ENCODE measurements at places on chromosomes 4 and X.

- no peak for DNase-seq
These were observed 301.2 kb downstream of the MAPK10 start for GRCh38 chr4:86058621-86059020.

- DNase-seq = no peak
These were observed 18.7 kb upstream of the GALNTL6 start for GRCh38 chr4:171794528-171794927.

DNA sequence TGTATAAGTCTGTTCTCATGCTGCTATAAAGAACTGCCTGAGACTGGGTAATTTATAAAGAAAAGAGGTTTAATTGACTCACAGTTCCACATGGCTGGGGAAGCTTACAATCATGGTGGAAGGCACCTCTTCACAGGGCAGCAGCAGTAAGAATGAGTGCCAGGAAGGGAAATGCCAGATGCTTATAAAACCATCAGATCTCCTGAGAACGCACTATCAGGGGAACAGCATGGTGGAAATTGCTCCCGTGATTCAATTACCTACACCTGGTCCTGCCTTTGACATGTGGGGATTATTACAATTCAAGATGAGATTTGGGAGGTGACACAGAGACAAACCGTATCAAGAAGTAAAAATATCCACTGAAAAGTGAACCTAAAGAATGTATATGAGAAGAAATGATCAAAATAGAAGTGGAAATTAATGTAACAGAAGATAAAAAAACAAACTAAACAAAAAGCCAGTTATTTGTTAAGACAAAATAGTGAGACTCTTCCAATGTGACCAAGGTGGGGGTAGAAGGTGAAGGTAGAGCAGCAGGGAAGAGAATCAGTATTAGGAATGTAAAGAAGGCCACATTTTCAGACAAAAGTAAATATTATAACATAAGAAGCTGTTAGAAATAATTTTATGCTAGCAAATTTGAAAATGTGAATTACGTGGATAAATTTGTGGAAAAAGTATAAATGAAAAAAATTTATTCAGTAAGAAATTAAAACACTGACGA is 372.9 kb downstream of the NKX6-1 start:
- no peak for DNase-seq

- DNase-seq = peak; percentile 34
These were observed 1.6 kb upstream of the HADH start for GRCh38 chr4:107987916-107988762.

DNA sequence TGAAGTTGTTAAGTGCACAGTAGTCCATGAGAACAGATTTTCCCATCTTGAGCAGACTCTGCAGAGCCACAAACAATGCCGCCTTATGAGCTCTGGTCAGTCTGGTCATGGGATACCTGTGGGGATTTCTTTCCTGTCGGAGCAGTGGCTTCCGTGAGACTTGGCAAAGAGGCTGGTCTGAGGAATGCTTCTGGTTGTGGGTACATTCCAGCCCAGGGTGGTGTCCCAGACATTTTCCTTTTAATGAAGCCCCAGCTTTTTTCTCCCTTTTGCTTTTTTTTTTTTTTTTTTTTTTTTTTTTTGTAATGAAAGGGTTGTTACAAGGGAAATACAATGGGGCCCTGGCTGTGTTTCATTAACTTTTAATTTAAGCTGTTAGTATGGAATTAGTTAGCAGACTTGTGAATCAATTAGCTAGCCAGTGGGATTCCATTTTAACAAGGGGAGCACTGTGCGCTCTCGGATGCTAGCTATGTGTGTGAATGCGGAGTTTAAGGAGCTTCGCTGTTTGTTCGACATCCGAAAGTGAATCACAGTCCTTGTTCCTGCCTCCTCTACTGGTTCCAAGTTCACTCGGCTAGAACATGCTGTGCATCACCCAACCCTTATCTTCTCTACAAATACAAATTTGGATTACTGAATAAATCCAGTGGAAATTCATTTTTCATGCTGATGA is 225.1 kb downstream of the CBR4 start:
- no peak for DNase-seq

DNA sequence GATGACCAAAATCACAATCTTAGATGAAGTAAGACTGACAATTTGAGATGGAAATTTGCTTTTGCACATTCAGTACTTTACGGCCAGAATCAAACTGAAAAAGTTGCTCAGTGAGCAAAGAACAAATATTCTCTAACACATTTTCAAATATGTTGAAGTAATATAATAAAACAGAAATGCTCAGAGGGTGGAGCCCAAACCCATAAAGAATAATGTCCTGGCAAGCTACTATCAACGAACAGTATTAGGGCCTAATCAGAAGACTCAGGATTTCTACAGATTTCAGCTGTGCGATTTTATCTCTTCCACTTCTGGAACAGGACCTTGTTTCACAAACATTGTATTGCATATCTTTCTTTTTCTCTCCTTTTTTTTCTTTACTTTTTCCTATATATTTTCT is 505.0 kb downstream of the TECRL start:
- DNase-seq = no peak

DNA sequence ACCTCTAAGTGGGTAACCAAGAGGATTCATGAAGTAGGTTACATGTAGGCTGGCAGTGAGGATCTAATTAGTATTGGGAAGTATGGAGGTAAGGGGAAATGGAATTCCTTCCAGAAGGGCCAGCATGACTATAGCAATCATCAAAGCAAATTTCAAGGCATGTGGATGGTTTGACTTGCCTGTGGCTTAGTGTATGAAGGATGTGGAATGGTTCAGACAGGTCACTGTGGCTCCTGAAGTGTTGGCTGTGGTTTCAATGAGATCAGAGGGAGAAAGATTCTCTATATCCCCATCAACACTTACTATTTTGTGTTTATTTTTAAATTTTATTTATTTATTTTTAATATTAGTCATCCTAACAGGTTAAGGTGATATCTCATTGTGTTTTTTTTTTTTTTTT is 121.6 kb upstream of the TBC1D9 start:
- no peak for DNase-seq

DNA sequence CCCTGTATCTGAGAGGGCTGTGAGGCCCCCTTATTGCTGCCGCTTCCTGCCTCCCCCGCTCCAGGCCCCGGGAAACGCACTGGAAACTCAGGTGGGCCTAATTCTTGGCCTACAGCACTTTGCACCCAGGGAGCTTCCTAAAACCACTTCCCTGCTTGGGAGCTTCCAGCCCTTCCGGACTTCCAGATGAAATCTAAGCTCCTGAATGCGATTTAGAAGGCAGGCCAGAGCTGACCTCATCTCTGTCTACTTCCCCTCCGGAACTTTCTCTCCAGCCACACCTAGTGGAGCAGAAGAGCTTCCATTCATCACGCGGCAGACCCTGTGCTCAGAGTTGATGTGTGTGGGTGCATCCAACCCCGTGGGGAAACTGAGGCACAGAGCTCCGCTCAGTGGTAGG is 84.2 kb downstream of the SORCS2 start:
- DNase-seq = no peak

- no peak for DNase-seq
These were observed 341.9 kb downstream of the GPM6A start for GRCh38 chr4:175470131-175470530.

- DNase-seq = no peak
These were observed 45.1 kb upstream of the HPF1 start for GRCh38 chr4:169802873-169803272.

DNA sequence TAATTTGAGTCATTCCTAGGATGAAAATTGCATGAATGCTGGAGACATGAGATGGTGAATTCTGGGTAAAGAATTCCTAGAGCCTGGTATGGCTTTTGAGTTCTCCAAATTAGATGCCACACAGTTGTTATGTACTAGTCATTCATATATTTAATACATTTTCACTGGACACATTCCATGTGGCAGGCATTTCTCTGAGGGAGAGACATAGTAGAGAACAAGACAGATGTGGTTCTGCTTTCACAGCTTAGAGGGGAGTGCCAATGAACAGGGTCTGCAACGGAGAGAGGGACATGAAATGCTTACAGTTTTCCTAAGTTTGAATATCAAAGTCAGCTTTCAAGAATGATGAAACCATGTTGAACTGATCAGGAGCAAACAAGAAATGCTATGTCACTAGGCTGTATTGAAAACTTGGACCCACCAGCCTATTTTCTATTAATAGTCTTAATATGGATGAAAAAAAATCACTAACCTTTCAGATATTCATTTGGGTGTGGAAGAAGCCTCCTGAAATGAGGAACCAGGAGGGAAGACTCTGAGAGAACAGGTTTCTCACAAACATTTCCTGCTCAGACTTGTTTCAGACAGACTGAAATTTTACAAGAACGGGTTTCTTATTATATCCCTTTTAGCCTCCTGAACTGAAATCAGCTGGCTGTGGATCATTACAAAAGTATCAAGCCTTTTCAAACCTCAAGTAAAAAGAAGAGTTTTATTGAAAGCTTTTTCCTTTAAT is 276.0 kb upstream of the TET2 start:
- DNase-seq = no peak

- DNase-seq = no peak
These were observed 66.1 kb upstream of the HGFAC start for GRCh38 chr4:3375688-3376087.

- DNase-seq = peak; percentile 88
These were observed at the start of the genes ARFIP1 and TIGD4 for GRCh38 chr4:152779513-152780266. Gene ARFIP1, plus strand, starts transcription at chr4:152779954. Its CDS starts 49,680 bp downstream, at chr4:152829634. Gene TIGD4, minus strand, starts transcription at chr4:152779730. Its CDS starts 8,726 bp downstream, at chr4:152771004.

DNA sequence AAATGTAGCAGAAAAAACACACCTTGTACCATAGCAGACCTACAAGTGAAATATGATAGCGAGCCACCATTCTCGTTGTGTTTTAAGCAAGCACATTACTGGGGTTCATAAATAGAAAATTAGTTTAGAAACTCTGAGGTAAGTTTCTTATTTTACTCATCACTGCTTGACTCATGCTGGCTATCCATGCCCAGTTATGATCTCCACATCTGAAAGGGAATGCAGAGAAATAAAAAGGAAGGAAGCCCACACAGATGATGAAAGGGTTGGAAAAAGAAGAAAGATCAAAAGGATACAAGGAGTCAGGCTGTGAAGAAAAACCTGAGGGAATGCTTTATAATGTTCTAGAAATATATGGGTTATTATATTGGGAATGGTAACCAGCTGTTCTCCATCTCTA is 54.5 kb downstream of the CAMK2D start:
- DNase-seq = no peak

DNA sequence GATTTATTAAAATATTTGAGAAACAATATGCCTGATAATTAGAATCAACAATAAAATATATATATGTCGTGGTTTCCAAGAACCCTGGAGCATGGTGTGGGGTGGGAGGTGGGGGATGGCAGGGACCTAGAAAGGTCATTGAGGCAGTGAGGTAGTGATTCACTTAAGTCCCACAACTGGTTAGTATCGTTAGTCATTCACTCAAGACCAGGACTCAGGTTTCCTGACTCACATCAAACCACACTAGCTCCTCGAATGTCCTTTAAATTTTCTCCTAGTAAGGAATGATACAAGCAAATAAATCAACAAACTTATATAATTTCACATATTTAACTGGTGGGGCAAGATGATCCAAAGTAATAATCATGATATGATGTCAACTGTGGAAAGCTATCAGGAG is 158.8 kb upstream of the AADAT start:
- peak; percentile 73 for DNase-seq

DNA sequence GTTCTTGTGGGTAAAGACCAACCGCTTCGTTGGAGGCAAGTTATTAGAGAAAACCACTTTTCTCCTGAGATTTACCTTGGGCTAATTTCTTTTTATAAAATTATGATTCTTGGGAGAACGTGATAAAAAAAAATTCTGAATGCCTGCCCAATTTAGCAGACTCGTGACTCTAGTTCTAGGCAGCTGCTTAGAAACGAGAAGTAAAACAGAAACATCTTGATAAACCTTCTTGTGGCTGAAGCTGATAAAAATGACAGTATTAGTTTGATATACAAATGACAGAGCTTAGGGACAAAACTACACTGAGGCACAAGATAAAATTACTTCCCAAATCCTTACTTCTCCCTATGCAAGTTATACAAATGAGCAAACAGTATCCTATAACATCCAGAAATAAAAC is 458.9 kb upstream of the TEX13C start:
- no peak for DNase-seq

GRCh38 chrX:83469551-83469950 is 38.5 kb upstream of the POU3F4 start:
- DNase-seq = no peak

DNA sequence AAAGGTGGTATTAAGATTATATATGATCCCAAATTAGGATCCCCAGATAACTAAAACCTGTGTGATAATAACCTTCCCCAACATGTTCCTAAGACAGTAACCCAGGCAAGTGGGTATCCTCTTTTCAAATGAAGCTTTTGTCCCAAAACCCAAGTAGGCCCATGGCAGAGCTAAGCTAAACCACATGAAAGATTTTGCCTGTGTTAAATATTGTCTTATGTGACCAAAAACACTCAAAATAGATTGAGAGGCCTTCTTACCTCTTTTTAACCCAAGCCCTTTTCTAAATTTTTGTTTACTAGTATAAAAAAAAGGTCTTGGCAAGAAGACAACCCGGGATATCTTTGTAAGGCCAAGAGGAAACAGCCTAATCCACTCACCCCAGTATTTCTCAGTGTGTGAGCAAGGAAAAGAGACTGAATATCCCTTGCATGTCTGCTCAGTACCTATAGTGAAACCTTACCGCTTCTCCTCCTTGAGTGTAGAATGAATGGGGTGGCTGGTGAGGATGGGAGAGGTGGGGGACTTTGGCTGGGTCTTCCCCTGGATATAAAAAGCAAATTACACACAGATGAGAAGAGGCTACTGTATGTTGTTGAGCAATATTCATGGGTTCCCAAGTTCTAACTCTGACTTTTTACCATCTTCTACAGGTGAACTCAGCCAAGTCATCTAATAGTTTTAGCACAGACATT is 188.8 kb upstream of the BMP3 start:
- no peak for DNase-seq

- no peak for DNase-seq
These were observed 79.7 kb downstream of the CPE start for GRCh38 chr4:165458471-165458870.

GRCh38 chrX:13898083-13898482 is 81.2 kb upstream of the GPM6B start:
- no peak for DNase-seq

DNA sequence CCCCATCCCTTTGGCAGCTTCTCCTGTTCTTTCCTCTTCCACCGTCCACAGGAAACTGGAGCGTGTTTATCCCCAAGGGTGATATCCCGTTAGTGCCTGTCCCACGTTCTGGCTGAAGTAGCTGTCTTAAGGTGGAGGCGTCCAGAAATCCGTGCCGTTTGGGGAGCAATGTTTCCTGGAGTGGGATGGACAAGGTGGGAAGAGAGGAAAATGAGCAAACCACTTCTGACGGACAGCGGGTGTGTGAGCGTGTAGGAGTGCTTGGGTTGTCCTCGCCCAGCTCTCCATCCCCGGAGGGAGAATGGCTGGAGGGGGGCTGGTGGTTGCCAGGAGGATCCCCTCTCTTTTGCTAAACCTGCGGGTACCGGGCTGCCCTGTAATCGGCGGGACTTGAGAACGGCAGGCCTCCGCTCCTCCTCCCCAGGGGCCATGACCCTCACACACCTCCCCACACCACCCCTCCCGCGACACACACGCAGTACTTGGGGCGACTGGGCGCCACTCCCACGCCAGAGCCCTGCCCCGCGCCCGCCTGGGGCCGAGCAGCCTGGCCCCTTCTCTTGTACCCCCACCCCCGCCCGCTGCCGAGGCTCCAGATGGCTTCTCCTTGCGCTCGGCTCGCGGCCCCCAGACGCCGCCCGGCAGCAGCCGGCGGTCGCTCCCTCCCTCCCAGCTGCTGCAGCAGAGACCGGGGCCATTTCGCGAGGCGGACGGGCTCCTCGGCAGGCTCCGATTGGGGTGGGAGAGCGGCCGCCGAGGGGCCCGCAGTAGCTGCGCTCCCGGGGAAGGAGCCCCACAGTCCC is 13.9 kb upstream of the PRDM8 start:
- no peak for DNase-seq

- DNase-seq = no peak
These were observed 289.7 kb downstream of the HS3ST1 start for GRCh38 chr4:11138964-11139363.

- no peak for DNase-seq
These were observed 9.0 kb downstream of the MPC1L start for GRCh38 chrX:40632199-40632598.
